ENCODE measurements at places on chromosomes 3 and 15.

DNA sequence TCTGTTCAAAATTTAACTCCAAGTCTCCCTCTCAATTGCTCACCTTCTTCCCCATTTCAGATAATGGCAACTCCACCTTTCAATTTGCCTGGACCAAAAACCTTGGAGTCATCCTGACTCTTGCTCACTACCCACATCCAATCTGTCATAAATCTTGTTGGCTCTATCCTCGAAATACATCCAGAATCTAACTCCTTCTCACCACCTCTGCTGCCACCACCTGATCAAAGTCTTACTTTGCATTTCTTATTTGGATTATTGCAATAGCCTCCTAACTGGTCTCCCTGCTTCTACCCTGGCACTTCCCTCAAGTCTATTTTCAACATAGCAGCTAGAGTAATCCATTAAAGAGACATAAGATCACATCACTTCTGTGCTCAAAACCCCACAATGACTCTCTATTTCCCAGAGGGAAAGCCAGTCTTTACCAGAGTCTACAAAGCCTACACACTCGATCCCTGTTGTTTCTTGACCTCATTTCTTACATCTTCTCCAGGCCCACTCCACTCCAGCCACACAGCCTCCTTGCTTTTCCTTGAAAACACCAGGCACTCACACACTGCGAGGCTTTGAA lies 86.6 kb downstream of the GPR156 start:
- no peak for DNase-seq

DNA sequence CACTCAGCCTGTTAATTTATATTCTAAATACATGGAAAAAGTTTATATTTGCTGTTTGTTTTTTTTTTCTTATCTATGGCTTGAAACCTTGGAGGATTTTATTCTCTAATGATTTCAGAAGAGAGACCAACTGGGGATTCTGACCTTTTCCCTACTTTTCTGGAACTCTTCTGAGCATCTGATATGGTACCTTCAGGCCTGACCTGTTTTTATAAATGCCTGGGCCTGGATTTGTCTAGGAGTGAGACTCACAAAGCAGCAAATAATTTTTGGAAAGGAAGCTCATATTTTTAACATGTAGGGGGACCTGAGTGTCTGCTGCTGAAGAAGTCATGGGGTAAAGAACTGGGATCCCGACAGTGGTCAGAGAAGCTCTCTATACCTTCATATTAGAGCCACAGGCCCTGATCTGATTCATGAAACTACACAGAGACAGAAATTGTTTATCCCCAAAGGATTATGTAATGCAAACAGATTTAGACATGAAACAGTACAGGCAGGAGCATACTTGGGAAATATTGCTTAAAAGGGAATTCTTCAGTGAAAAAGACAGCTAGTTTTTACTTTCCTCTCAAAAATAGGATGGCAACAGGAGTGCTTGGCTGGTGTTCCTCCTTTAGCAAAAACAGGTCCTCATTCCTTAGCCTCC lies 15.9 kb downstream of the PPM1L start:
- no peak for DNase-seq

GRCh38 chr3:120599211-120599610 lies 3.1 kb downstream of the NDUFB4 start:
- no peak for DNase-seq

DNA sequence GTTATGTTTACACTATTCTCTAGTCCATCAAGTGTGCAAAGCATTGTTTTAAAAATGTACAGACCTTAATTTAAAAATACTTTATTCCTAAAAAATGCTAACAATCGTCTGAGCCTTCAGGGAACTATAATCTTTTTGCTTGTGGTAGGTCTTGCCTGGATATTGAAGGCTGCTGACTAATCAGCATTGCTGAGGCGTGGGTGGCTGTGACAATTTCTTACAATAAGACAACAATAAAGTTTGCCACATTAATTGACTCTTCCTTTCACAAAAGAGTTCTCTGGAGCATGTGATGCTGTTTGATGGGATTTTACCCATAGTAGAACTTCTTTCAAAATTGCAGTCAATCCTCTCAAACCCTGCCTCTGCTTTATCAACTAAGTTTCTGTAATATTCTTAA lies 384.0 kb upstream of the TGFBR2 start:
- no peak for DNase-seq

DNA sequence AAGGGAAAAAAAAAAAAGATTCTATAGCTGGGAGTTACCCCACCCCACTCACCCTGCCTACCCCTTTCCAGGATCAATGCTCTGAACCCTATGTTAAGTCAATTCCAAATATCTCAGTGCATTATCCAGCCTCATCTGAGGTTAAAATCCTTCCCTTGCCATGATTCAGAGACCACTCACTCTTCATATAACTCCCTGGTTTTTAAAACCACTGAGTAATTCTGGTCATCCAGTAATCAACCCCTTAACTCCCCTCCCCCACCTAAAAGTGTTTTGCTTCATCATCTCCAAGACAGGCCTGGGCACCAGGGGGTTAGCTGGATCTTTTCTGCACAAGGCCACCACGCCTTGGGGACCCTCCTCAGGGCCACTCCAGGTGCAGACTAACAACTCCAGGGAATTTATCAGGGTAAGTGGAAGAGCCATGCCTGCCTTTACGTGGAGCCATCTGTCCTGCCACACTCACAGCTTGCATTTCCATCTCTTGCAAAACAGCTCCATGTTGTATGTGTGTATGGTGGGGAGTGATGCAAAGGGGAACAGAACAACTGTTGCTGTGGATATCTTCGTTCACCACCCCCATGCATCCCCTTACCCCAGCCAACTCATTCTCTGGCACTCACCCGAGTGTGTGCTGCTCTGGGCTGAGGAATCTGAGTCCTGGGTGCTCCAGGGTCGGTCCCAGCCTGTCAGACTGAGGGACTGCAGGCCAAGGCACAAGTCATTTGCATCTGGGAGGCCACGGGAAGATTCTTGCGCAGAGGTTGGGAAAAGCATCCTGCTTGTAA lies 30.7 kb upstream of the RPS17 start:
- DNase-seq, result no peak

- DNase-seq, result no peak
Measured at GRCh38 chr15:42016971-42017370, 3.9 kb downstream of the PLA2G4E start.

DNA sequence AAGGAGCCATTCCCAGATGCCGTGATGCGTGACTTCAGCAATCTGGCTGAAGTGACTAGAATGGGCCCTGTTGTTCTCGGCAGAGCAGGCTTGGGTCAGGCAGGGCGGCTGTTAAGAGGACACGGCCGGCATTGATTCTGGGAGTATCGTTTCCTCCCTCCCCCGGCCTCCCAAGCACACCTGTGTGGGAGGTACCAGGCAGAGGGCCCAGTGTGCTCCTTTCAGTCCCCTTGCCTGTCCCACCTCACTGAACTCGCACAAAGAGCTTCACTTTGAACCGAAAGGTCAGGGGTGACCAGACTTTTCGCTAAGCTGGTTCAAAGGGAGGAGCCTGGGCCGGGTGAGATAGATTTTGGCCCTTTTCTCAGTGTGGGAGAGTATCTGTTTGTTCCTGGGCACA lies 92.7 kb downstream of the CEMIP start:
- DNase-seq, result no peak

DNA sequence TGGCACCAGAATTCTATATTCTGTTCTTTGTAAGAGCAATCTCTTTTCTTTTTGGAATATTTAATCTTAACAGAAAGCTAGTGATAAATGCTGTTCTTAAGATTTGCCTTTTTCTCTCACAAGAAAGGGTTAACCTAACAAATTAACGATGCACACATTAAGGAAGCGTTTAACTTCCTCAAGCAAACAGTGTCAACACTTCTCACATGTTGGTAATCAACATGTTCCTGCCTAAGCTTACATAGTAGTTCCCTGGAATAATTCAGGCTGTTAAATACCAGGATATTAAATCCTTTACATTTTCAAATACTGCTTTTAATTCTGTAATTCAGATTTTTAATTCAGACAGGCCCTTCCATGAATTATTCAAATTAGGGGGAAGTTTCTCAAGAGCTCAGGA lies 67.4 kb upstream of the RPL35A start:
- DNase-seq, result no peak
